ENCODE measurements at places on chromosomes 1 and 21.

DNA sequence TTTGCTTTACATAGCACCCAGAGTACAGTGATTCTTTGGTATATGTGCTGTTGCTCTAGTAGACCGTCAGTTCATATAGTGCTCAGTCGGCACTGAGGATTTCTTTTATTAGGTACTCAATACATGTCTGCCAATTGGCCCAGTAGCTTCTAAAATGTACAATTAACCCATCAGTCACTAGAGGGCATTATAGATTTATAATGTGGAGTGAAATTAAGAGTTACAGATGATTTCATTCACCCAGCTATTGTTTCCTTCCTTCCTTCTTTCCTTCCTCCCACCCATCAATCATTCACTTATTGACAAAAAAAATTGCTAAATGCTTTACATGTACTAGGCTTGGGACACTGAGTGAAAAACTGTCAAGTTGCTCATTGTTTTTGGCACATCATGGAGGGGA, 263.6 kb upstream of the USP24 start:
- DNase-seq = no peak

GRCh38 chr21:45064618-45065399, 9.6 kb upstream of the ADARB1 start:
- no peak for DNase-seq

- no peak for DNase-seq
Measured at GRCh38 chr1:169610108-169610507, 19.8 kb downstream of the SELP start.

GRCh38 chr1:201419746-201420607, 1.6 kb downstream of the TNNI1 start:
- DNase-seq = no peak

- DNase-seq = no peak
Measured at GRCh38 chr1:11168731-11169130, 20.4 kb upstream of the ANGPTL7 start.

DNA sequence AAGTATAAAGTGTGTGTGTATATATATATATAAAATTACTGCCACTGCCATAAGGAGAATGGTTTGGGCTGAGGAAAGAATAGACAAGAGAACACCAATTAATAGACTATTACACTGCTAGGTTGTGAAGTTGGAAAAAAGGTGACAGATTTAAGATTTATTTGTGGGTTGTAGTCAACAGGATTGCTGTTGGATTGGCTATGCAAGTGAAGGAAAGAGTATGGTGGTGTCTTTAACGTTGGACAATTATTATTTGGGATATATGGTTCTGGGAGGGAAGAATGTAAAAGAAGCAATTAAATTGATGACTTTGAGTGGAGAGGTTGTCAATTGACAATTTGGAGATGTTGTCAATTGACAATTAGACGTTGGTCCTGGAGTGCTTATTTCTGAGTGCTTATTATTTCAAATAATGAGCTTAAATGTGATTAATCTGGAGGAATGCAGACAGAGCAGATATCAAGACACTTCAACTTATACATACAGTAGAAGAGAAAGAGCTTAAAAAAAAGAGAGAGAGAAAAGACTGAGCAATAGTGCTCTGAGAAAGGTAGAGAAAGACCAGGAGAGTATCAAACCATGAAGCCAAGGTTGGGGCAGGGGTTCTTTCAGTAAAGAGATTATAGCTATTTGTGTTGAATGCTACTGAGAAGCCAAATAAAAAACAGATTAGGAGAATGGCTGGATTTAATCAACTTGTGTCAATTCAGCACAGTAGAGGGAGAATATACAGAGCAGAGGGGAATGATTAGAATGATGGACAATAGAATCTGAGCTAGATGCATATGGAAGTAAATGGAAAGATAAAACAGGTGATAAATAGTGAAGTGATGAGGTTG, 9.7 kb downstream of the PTGS2 start:
- DNase-seq = no peak

DNA sequence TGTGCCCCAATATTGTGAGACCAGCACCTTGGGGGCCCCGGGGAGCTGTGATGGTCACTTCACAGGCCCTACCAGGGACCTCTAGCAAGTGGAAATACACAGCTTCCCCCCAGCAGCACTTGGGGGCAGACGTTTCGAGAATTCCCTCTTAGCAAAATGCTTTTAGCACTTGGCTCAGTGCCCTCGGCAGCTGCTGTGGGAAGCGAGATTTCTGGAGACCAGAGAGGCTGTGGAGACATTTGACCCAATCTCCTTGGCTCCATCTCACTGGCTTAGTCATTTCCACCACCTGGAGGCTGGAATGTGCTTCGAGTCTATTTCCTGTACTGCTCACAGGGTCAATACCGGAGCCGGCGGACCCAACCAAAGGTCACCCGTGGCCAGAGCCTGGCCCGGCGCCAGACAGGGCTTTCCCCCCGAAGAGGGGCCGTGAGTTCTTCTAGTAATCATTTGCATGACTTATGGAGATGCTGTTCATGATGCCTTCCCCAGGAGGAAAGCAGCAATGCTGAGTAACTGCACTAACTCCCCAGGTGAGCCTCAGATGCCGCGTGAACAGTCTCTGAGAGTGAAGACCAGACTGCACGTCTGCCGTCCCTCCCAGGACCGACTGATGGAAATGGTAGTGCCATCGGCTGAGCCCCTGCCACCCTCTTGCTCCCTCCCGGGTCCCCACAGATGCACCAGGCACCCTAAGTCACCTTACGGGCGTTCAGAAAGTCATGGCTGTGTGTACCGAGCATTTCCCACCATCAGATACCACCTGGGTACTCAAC, 4.4 kb upstream of the C2CD2 start:
- DNase-seq = no peak

- no peak for DNase-seq
Measured at GRCh38 chr1:178361847-178362246, 134.9 kb downstream of the CLEC20A start.

GRCh38 chr1:204326771-204327300, 32.9 kb downstream of the PLEKHA6 start:
- DNase-seq = no peak

DNA sequence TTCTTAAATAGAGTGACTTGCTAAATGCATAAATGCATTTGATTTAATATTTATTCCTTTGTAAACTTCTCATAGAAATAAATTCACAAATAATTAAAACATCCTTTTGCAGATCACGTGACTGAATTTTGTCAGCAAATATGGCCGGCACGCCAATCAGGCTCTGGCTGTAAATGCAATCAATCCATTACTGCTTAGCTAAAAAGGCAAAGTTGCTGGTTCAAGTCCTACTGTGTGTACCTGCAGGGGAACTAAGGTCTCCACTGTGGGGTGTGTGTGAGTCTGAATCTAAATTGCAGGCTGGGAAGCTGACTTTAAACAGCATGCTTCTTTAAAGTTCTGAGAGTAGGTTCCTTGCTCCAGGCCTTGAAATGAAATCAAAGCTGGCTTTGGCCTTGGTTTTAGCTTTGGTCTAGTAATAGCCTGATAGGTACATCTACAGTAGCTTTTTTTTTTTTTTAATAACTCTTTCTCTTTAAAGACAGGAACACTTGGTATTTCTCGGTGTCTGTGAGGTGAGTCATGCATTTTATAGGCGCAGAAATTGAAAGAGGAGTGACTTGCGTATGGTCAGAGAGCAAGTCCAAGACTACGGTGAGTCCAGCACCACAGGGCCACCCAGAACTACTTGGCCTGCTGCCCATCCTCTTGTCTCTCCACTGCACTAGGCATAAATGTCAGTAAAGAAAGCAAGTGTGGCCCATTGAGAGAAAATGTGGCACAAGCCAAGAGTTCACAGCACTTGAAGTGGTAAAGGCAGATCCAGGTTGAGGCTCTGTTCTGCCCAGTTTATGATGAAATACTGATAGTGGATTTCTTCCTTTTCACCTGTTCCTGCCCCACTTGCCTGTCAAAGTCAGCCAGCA, 36.2 kb upstream of the LYST start:
- no peak for DNase-seq

GRCh38 chr1:10625554-10625953, 150.8 kb downstream of the PEX14 start:
- DNase-seq = no peak

GRCh38 chr1:244952940-244953339, 88.6 kb upstream of the HNRNPU start:
- no peak for DNase-seq

DNA sequence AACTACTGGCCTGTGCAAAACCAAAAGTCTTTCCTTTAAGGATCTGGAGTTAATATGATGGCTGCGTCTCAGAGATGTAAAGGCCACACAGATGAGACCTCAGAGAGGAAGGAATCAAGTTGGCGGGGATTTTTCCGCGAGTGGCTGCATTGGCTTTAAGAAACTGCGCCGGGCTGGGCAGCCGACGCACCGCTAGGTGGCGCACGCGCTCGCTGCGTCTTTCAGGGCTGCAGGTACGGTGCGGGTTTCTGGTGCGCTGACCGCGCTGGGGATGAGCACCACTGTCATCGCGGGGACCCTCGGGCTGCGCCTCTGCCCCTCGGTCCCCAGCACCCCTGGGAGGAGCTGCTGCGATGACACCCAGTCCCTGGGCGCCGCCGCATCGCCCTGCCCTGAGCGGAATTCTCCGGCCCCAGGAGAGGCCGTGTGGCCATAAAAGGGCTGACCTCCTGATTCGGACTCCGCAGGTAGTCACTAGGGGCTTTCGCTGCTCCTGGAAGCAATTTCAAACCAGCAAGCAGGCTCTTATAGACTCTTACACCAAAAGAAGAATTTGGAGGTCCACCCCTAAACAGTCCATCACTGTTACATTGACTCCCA, 241.0 kb downstream of the KCNJ6 start:
- peak; percentile 75 for DNase-seq

GRCh38 chr1:8017495-8018197, 8.5 kb downstream of the ERRFI1 start:
- no peak for DNase-seq

GRCh38 chr21:14947613-14948160, 117.1 kb downstream of the NRIP1 start:
- DNase-seq = no peak

DNA sequence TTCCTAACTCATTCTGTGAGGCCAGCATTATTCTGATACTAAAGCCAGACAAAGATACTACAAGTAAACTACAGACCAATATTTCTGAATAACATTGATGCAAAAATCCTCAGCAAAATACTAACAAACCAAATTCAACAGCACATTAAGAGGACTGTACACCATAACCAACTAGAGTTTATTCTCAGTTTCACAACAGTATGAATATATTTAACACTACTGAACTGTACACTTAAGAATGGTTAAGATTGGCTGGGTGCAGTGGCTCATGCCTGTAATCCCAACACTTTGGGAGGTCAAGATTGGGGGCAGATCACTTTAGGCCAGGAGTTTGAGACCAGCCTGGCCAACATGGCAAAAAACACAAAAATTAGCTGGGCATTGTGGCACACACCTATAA, 77.0 kb downstream of the LBR start:
- DNase-seq = no peak

GRCh38 chr1:25624156-25624555, 7.6 kb downstream of the MAN1C1 start:
- peak; percentile 76 for DNase-seq
